Stimulated activated CD4-positive, alpha-beta T cell treated with anti-CD3 and anti-CD28 coated beads, TNF-alpha, amount 100 ng/mL, for 4 hours (primary cell): ENCODE measurements at places on chromosomes 5 and 9.

DNA sequence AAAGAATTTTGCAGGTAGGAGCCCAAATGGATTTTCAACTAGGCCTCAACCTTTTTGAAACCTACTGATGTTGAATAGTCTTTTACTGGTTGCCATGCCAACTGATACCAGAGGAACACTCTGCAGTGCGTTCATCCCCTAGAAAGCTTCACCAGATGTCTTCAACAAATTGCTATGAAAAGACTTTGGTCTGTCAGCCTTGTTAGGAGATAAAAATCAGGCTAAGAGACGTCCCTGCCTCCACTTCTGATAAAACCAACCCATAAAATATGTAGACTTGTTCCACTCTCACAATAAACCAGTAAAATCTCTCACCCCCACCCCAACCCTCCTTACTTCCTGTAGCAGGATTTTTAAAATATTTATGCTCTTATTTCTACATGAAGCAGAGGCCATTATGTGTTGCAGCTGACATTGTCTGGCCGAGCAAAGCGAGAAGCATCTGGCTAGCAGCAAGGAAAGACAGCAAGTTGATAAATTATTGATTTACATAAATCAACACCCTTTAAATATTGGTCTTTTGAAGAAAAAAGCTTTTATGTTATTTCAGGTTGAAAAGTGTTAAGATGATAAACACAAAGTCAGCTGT lies 428.7 kb downstream of the ISL1 start:
- DNase-seq, result no peak

DNA sequence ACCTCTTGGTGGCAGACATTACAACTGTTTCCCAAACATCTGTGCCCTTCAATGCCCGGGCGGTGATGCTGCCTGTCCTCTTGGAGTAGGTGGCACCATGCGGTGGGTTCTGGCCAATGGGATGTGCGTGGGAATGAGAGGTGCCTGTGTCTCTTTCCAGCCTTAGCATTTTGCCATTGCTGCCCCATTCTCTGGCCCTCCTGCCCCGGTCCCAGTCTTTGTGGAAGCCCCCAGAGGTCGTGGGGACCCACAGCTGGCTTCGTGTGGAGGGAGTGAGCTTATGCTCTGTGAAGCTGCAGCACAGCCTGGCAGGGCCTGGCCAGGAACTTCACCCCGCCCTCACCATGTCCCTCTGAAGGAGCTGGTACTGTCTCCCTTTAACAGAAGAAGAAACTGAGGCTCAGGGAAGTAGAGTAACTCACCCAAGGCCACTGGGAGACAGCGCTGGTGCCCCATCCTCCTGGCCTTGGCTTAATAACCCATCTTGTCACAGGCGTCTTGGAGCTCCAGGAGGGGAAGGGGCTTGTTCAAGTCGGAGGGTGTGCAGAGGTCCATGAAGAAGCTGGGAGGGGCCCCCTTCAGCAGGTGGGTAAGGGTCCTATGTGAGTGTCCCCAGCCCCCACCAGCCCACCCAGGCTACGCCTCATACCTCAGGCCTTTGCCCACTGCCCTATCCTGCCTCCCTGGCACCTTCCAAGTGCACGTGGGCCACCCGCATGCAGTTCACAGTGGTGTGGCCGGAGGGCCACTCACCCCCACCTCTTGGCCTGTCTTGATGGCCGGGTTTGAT lies 173.6 kb downstream of the GAPVD1 start:
- no peak for DNase-seq

- no peak for DNase-seq
These were observed 25.0 kb upstream of the SEMA4D start for GRCh38 chr9:89522959-89523285.

DNA sequence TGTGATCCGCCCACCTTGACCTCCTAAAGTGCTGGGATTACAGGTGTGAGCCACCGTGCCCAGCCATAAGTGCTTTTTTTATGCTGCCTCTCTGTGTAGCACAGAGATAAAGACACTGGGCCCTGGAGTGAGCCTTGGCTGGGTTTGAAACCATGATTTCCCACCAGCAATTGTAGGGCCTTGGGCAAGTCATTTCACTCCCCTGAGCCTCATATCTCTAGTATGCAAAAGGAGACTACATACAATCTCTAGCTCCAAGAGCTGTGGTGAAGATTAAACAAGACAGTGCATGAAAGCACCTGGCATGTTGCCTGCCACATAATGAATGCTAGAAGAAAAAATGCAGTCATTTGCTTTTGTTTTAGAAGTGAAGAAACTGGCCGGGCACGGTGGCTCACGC lies 3.9 kb downstream of the FABP6 start:
- no peak for DNase-seq

DNA sequence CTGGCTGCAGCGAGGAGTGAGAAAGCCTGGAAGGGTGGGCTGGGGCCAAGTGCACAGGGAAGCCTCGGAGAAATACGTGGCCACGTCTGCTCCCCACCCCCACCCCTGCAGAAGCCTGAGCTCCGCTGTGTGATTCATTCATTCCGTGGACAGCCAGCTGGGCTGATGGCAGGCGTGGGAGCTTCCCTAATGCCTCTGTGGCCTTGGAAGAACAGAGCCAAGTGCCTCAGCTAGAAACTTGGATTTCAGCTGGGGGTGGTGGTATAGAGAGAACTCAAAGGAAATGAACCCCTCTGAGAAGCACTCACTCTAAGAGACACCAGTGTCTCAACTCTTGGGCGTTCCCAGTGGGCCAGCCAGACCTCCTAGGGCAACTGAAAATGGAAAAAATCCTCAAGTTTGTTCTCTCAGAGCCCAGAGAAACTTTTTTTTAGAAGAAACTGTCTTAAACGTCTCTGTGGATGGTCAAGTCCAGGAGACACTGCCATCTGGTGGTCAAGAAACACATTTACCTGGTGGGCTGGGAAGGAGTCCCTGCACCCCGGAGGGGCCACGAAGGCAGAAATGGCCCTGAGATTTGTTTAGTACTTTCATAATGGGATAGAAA lies 18.0 kb downstream of the ATOX1 start:
- DNase-seq, result no peak

- no peak for DNase-seq
These were observed 111.7 kb upstream of the CXCL14 start for GRCh38 chr5:135690466-135690865.

DNA sequence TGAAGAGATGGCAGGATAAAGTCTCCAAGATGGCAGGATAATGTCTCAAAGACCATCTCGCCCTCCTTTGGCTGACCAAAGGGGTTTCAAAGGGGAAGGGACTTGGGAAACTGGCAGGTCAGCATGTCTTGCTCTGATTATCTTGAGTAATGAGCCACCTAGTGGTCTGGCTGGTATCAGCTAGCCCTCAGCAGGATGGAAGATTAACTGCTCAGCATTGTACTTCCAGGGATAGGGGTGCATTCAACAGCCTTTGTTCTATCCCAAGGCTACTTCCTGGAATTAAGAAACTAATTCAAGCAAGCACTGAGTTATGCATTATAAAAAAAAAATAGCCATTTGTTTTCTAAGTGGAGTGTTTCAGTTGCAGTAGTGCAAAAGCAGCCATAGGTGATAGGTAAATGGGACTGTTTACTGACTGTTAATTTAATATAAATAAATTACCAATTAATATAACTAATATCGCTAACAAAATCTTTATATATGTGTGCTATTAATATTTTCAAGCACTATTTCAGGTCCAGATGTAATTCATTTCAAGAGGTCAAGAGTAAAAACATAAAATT lies 555.5 kb downstream of the CDH9 start:
- no peak for DNase-seq
